ENCODE measurements at places on chromosomes 16 and 17.

DNA sequence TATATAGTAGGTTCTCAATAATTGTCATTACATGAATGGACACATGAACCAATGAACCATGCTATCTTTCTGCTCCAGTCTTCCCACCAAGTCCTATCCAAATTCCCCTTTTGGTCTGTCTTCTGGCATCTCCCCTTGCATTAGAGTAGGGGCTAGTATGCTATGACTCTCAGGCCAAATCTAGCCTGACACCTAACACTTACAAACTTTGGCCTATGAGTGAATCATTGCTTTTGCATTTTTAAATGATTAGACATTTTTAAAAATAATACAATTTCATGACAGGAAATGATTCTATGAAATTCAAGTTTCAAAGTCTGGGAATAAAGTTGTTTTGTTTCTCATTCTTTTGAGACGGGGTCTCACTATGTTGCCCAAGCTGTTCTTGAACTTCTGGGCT, 102.5 kb upstream of the MAF start:
- no peak for DNase-seq

DNA sequence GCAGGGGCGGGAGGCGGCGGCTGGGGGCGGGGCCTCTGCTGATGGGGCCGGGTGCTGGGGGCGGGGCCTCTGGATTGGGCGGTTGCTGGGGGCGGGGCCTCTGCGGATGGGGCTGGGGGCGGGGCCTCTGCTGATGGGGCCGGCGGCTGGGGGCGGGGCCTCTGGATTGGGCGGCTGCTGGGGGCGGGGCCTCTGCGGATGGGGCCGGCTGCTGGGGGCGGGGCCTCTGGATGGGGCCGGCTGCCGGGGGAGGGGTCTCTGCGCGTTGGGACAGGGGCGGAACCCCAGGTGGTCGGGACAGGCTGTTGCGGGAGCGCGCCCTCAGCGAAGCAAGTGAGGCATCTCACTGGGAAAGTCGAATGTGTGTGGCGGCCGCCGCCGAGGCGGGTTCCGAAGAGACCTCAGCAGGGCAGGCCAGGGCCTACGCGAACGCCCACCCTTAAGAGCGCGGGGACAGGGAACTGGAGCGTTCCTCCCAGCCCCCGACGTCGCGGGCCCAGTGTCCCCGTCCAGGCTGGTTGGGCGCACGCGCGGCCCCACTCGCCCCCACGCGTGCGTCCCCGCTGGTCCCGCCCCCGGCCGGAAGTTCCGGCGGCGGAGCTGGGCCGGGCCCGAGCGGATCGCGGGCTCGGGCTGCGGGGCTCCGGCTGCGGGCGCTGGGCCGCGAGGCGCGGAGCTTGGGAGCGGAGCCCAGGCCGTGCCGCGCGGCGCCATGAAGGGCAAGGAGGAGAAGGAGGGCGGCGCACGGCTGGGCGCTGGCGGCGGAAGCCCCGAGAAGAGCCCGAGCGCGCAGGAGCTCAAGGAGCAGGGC, at the start of gene STUB1:
Gene STUB1, plus strand, starts transcription at position 597 of the 811 bp plus-strand sequence. Its CDS starts 116 bp downstream, at position 713.
- DNase-seq = peak; percentile 56

DNA sequence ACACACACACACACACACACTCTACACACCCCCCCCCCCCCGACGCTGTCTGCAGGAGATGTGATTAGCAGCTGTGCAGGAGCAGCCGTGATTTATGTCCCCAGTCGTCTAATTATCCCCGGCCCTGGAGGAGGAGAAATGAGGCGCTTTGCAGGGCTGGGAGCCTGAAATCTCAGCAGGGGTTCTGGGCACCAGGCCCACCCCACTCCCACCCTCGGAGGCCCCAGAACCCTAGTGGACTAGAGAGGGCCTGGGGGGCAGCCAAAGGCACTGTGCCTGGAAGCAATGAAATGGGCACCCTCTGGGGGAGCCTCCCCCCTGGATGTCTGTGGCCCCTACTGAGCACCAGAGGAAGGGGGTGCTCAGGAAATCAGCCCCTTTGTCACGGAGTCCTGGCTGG, 134.2 kb upstream of the CIBAR2 start:
- no peak for DNase-seq

DNA sequence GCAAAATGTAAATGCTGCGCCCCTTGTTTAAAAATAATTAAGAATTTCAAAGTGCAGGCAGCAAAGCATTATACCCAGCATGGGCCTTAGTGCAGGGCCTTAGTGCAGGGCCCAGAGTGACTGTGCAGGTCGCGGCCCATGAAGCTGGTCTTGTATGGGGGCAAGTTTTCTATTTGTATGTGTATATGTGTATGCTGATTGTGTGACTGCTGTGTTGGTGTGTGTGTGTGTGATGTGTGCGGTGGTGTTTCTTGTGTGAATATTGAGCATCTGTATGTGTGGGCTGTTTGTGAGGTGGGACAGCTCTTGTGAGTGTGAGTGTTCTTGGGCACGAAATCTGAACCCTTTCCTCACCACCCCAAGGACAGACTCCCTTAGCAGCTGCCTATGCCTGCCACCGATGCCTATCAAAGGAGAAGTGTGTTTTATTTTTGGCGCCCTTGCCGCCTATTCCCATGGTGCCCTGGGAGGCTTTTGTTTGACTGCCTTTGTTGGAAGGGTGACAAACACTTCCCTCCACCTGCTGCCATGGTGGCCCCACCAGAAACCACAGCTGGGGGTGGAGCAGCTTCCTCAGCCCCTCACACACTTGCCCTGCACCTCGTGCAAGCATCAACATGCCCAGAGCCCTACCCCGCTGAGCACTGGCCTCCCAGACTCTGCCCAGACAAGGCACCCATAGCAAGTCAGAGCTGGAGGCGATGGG, 18.0 kb downstream of the CCR7 start:
- DNase-seq = no peak

- no peak for DNase-seq
Measured at GRCh38 chr17:60333628-60334031, 58.3 kb downstream of the USP32 start.

GRCh38 chr17:73991260-73991659, 212.2 kb upstream of the RPL38 start:
- DNase-seq = no peak

DNA sequence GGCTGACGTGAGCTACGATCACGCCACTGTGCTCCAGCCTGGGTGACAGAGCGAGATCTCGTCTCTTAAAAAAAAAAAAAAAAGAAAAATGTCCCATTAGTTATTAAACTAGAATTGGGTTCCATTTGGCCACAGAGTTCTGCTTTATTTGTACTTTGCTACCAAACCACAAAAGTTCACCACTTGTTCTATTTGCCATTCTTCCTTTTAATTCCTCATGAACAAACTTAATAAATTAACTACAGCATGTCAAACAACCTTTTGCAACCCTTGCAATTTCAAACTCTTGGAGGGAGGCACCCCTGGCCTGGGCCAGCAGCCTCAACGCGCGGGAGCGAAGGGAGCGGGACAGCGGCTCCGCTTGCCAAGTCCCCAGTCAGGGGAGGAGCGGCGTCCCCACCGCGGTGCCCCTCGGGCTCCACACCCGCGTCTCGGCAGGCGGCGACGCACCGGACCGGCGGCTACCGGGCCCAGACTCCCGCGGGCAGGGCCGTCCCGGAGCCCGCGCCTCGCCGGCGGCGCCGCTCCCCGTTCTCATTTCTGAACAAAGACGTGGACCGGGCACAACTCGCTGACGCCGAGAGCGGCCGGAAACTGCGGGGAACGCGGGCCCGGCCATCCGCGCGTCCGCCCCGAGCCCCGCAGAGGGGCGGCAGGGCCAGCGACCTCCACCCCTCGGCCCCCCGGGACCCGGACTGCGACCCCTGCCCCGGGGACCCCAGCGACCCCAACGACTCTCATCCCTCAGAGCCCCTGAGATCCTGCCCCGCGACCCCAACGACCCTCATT, 775 bp downstream of the CYTH1 start:
- no peak for DNase-seq

- DNase-seq = no peak
Measured at GRCh38 chr17:32266389-32267301, 1.0 kb downstream of the RHBDL3 start.

DNA sequence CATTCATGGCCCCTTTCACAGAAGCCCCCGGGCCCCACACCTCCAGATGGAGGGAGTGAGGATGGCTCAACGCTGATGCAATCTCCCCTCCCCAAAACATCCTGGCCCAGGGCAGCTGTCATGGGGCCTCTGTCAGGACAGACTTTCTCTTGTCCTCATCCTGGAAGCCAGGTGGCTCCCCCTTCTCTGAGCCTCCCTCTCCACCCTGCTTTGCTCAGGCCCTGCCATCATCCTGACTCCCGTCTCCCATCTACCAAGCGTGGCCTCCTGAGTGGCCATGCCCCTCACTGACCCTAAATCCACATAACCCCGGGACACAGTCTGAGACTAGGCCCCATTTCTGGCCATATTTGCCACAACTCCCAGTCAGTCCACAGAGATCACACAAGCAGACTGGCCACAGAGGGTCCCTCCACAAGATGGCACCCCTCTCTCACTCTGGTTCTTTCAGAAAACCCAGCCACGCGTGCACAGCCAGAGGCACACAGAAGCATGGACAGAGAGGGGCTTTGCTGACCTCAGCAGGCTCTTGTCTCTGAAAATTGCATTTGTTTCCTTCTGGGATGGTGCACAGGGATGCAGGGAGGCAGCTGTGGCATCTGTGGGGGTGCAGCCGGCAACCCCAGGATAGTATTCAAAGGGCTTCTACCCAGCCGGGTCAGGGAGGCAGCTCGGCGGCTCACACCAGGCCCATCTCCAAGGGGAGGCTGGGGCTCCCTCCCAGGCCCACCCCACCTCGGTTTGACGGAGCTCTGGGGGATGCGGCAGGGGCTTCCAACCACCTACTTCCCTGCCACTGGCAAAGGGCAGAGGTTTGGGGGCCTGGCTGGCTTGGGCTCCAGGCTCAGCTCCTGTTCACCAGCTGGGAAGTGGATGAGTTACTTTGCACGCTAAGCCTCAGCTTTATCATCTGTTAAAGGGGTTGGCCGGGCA, 16.9 kb downstream of the DOC2B start:
- DNase-seq = no peak

- no peak for DNase-seq
Measured at GRCh38 chr16:72397876-72398275, 225.9 kb upstream of the PMFBP1 start.

DNA sequence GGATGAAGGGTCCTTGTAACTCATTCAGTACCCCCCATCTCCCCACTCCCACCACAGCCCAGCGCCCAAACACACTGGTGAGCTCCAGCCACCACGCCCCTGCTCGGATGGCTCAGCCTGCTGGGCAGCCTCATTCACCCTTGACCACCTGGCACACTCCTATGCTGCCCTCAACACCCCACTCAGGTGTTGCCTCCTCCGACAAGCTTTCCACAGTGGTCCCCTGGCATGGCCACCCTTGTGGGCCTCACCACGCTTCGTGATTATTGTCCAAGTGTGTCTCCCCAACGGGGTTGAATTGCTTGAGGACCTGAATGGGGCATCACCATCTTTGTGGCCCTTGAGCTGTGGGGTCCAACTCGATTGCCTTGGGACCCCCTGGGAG, 12.0 kb upstream of the DOC2B start:
- DNase-seq = no peak

- no peak for DNase-seq
Measured at GRCh38 chr17:73952480-73953205, 250.8 kb upstream of the RPL38 start.

DNA sequence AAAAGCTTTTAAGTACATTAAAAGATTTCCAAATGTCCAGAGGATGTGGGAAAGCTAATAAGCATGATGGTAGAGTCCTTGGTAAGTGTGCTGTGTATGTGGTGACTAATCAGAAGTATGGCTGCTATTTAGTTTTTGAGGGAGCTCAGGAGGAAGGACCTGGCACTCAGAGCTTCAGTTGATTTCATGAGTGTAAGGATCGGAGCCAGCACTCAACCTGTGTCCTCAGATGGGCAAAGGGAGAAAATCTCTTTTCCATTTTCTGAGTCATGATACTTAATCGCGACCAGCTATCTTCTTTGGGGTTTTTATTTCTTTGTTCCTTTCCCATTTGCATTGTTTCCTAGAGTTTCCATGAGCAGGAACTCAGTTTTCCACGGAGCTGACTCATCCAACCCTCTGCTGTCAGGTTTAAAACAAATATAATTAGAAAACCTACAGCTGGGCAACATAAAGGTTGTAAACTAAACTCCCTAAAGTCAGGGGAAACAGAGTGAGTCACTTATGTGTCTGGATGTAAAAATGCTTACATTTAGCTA, 125.4 kb downstream of the MAP2K6 start:
- DNase-seq = peak; percentile 17

DNA sequence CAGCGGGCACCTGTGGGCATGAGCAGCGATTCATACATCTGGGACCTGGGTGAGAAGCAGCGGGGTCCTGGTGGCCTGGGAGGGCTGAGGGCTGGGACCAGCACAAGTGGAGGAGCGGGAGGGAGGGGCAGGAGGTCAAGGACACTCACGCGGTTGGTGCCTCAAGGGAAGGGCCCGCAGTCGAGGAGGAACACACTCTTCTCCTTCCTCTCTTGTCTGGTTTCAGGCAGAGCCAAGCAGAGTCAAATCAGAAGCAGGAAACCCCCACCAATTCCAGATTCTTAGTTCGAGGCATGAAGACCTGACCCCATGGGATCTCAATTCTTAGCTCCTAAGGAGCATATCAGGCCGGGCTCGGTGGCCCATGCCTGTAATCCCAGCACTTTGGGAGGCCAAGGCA, 15.7 kb downstream of the DNAI2 start:
- DNase-seq = no peak

DNA sequence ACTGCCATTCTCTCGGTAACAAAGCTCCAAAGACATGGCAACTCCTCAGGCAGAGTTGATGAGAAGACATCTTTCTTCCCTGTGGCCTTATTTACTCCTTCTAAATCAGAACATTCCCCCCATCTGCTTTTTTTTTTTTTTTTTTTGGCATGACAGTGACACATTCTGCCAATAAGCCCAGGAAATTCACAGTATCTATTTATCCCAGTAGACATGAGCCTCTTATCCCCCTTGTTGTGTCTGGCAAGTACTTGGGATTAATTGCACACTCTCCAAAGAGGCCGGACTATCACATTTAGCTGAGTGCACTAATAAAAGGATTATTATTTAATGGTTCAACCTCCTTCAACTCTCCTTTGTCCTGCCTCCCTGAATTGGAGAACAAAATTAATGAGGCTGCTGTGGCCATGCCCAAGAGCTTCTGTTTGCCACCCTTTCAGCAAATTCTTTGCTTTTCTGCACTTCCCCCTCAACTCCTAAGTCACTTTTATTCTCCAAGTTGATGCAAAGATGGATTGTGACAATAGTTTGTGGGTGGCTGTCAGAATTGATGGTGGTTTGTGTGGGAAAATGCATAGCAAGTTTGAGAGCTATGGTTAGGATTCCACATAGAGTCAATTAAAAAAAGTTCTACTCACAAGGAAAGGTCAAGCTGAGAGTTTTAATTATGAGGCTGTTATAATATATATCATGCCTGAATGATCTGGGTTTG, 47.2 kb downstream of the GPR139 start:
- DNase-seq = no peak

- DNase-seq = no peak
Measured at GRCh38 chr17:33944412-33944811, 310.7 kb upstream of the CCL2 start.

DNA sequence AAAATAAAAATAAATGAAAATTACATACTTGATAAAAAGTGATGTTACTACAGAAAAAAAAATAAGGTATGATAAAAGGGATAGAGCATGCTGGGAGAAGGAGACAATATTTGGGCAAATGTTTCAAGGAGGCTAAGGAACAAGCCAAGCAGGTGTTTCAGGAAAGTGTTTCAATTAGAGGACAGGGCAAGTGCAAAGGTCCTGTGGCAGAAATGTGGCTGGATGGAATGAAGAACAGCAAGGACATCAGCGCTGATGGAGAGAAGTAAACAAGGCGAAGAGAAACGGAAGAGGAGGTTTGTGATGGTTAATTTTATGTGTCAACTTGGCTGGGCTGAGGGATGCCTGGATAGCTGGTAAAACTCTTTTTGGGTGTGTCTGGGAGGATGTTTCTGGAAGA, 331.2 kb upstream of the C16orf82 start:
- no peak for DNase-seq

Measured in smooth muscle cell of the brain vasculature (primary cell).